ENCODE measurements at places on chromosomes 13 and 19.

DNA sequence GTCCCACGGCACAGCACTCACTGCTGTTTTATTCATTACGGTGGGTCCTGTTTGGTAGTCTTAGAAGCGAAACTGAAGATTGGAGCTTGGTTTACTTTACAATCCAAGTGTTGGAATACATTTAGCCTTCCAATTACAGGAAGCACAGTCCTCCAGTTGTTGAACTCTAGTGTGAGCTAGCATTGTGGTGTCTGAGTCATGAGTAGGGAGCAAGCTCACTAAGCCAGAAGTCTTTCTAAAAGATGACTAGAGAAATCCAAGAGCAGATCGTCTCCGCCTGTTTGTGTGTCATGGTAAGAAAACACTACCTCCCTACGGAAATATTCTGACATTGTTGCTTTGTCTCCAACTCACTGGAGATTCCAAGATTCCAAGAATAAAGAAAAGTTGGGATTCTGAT is 10.1 kb upstream of the SHISA2 start:
- no peak for DNase-seq

GRCh38 chr19:39934584-39935363 is at the start of gene FCGBP:
Gene FCGBP, minus strand, starts transcription at chr19:39934634.
- DNase-seq = no peak

GRCh38 chr13:21825186-21825585 is 154.3 kb downstream of the FGF9 start:
- DNase-seq = no peak

GRCh38 chr19:8307400-8307964 is 676 bp downstream of the CD320 start:
- no peak for DNase-seq

DNA sequence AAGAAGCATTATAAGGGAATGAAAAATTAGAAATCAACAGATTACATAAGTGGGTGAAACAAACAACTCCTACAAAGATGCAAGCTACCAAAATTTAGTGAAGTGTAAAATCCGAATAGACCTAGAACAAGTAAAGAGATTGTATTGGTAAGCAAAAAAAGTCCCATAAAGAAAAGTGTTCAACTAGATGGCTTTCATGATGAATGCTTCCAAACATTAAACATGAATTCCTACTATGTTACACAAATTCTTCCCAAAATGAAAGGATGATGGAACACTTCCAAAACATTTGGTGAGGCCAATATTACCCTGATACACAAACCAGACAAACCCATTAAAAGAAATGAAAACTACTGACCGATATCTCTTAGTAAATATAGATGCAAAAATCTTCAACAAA is 139.0 kb downstream of the GPC5 start:
- DNase-seq = no peak

DNA sequence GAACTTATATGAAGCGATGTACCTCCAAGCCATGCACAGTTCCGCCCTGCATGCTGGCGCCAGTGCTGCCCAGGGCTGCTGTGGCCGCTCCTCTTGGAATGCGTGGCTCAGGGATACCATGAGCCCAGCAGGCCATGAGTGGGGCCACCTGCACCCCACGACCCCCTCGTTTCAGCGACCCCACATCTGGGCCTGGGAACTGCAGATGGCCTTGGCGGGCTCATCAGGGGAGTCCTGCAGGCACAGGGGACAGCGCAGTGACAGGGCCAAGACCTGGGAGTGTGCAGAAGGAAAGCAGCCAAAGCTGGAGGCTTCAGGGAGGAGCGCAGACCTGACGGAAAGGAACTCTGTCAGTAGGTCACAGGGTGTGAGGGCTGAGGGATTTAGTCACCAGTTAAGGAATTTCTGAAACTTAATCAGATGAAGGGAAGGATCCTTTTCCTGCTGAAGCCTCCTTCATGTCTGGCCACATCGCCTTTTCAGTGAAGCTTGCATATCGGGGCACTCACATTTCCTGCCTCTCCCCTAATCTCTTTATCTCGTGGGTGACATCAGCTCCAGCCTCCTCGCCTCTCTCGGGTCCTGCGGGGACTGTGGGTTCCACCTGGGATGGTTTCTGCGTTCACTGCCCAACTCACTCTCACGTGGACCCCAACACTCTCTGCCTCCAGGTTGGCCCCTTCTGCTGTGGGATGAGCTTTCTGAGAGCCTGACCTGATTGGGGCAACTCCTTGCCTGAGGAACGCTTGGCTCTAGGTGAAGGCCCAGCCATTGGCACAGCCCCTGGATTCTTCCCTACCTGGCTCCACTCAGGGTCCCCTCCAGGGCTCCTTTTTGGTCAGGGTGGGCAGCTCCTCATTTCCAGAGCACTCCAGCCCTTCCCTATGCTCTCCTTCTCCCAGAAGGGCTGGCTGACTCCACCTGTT is 123.5 kb downstream of the CRYL1 start:
- DNase-seq = no peak

- no peak for DNase-seq
Observed at GRCh38 chr13:47723898-47724297, 277.2 kb downstream of the SUCLA2 start.

DNA sequence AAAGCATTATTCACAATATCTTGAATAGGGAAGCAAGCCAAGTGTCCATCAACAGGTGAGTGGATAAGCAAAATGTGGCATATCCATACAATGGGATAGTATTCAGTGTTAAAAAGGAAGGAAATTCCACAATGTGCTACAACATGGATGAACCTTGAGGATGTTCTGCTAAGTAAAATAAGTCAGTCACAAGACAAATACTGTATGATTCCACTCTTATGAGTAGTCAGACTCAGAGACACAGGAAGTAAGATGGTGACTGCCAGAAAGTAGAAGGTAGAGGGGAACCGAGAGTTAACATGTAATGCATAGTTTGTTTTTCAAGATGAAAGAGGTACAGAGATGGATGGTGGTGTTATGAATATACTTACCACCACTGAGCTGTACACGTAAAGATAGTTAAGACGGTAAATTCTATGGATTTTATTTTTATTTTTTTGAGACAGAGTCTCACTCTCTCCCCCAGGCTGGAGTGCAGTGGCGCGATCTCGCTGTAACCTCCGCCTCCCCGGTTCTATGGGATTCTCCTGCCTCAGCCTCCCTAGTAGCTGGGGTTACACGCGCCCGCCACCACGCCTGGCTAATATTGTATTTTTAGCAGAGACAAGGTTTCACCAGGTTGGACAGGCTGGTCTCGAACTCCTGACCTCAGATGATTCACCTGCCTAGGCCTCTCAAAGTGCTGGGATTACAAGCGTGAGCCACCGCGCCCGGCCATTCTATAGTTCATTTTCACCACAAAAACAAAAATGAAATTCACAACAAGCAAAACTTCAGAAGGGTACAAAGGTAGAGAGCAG is 1.0 kb upstream of the CHAMP1 start:
- DNase-seq = no peak

DNA sequence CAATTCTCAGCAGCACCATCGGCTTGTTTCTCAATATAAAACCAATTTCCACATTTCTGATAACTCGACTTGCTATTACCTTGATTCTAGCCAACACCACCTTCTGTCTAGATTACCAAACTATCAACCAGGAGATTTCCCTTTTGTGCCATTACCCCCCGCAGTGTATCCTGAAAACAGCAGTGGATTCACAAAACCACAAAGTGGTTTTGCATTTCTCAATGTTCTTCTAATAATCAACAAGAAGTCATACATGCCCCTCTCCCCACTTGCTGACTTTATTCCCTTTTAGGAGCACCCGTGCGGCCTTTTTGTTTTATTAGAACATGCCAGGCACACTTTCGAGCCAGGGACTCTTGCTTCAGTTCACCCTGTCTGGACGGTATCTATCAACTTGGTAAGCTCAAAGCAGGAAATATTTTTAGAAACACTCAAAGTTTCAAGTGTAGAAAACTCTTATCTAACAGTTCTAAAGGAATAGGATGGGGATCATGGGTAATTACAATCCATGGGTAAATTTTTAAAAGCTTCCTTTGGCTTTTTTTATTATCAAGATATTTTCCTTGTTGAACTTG is 967.4 kb downstream of the EFNB2 start:
- no peak for DNase-seq

DNA sequence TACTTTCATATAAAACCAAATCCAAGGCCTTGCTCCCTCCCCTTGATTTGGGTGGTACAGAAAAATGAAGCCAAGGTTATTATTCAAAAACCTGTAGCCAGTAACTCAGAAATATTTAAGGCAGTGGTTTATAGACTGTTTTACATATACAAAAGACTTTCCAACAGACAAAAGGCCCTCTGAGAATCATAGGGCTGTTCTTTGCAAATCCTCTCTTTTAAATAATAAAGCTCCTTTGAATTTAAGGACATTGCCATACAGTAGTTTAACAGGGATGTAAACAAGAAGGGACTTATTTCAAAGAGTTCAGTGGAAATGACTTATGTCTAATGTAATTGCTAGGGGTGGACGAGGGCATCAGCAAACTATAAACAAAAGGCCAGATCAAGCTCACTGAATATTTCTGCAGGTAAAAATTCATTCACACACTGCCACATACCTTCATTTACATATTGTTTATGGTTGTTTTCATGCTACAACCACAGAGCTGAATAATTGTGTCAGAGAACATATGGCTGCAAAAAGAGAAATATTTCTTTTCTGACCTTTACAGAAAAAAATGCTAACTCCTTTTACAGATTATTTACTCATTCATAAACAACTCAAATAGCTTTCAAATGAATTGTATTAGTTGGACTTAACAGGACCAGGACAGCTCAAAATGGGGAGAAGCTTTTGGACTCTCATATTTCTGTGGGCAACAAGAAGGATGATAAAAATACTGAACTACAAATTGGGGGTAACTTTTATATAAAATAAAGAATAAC is 665.6 kb downstream of the SLITRK1 start:
- no peak for DNase-seq

DNA sequence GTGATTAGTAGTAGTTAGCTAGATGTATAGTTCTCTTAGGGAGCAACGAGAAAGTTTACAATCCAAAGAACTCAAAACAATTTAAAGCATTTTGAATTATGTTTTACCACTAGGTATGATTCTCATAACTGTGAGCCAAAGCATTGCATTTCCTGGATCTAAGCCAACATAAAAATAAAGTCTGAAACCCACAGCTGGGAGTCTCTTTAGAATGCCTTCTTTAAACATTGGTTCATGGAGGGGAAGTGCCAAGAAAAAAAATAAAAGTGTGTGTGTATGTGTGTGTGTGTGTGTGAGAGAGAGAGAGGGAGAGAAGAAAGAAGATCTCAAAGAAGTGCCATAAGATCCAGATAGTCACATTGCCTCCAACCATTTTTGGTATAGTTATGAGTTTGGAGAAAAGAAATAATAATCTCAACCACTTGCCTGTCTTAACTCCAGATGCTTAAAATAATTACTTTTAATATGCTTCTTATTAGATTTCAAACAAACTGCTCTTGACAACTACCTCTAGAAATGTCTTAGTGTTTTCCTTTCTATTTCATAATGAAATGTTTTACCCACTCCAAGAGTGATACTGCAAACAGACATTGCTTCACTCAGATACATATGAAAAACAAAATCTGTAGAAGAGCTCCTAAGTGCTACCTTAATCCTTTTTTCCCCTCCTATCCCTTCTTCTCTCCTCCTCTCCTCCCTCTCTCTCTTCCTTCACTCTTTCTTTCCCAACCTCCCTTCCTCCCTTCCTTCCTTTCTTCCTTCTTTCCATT is 554.1 kb downstream of the KCTD12 start:
- DNase-seq = no peak

DNA sequence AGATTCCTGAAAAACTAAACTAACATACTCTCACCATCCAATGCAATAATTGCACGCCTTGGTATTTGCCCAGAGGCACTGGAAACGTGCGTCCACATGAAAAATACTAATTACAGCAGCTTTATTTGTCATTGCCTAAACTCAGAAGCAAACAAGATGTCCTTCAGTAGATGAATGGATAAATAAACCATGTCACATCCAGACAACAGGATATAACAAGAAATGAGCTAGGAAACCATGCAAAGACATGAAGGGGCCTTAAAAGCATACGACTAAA is 25.0 kb downstream of the ELL start:
- DNase-seq = no peak

DNA sequence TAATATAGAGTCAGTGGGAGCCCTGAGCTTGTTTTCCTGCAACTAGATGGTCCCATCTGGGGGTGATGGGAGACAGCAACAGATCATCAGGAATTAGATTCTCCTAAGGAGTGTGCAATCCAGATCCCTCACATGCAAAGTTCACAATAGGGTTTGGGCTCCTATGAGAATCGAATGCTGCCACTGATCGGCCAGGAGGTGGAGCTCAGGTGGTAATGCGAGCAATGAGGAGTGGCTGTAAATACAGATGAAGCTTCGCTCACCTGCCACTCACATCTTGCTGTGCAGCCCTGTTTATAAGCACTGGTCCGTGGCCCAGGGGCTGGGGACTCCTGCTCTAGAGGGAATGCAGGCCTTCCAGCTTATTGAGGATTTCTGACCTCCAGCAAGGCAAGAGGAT is 5.7 kb downstream of the ZNF558 start:
- no peak for DNase-seq

GRCh38 chr13:77981281-77981881 is 62.8 kb upstream of the EDNRB start:
- DNase-seq = no peak

DNA sequence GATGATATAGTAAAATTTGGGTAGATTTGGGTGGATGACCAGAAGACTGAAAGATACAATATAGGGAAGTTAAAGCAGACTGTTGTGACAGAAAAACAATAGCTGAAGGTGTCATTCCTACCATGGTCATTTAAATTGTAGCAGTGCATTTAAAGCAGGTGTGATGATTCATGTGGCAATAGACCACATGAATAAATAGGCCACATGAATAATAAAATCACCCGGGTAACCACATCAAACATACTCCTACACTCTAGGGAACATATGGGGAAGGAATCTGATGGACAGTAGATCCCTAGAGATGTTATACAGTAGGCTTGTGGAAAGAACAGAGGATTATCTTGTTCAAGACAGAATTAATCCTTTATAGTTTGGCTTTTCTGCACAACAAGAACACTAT is 392.6 kb downstream of the SLITRK5 start:
- DNase-seq = no peak

GRCh38 chr19:31312009-31312676 is 37.1 kb downstream of the TSHZ3 start:
- peak; percentile 10 for DNase-seq

- DNase-seq = no peak
Observed at GRCh38 chr13:114151565-114152284, 19.3 kb upstream of the RASA3 start.

DNA sequence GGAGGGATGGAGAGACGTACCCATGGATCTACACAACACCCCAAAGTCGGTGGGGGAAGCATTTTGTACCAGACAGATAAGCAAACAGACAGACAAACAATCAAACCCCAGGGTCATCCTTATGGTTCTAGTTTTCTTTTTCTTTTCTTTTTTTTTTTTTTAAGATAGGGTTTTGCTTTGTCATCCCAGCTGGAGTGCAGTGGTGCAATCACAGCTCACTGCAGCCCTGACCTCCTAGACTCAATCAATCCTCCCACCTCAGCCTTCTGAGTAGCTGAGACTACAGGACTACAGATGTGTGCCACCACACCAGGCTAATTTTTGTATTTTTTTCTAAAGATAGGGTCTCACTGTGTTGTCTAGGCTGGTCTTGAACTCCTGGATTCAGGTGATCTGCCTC is 17.9 kb upstream of the FBL start:
- no peak for DNase-seq
